Fibroblast of skin of left quadriceps (primary cell): ENCODE measurements at places on chromosomes 7 and 10.

GRCh38 chr10:120971671-120972070, 120.5 kb downstream of the WDR11 start:
- no peak for DNase-seq

DNA sequence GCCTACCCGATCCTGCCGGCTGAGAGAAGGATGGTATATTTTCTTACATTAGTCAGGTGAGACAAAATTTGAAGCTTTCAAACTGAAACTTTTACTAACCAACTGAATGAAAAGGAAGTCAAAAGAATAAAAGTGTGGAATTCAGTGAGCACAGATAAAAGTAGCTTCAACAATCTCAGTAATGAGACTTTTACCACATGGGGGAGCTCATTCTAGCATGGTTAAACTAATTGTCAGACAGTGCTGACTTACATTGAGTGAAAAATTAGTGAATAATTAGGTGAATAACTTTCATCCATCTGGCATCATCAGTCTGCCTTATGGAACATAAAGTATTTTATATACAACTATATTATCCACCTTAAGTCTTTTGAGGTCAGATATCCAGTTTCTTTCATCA, 8.4 kb downstream of the FAM237B start:
- no peak for DNase-seq

GRCh38 chr7:19677180-19677579, 31.7 kb downstream of the POLR1F start:
- peak; percentile 56 for DNase-seq

- DNase-seq = no peak
These were observed 52.3 kb downstream of the DYNC1I1 start for GRCh38 chr7:95824616-95825015.

DNA sequence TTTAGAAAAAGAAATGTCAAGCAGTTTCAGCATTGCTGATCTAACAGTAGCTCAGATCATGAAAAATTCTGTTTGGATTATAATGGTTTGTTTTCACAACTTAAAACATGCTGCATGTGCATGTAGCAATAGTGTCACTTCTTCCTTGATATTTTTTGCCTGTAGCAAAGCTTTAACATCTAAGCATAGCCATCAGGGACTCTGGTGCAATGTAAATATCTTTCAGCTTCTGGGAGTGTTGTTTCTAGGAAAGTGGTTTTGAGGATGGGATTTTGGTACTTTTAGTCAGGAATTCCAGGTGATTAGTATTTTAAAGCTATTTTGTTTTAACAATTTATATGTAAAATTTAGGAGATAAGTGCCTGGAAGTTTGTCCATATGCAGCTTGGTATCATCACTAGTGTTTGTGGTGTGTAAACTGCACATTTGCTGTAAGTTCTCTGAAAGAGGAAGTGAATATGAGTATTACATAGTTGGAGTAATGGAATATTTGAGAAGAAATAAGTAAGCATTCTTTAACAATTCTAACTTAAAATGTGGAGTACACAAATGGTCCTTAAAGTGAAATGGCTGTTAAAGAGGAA, 1.9 kb downstream of the RSBN1L start:
- DNase-seq = no peak

- DNase-seq = no peak
These were observed 5.4 kb upstream of the TNS3 start for GRCh38 chr7:47587351-47587750.

GRCh38 chr7:105623378-105623777, 42.1 kb upstream of the EFCAB10 start:
- DNase-seq = no peak

- no peak for DNase-seq
These were observed 9.8 kb upstream of the FAS start for GRCh38 chr10:88980800-88981199.

DNA sequence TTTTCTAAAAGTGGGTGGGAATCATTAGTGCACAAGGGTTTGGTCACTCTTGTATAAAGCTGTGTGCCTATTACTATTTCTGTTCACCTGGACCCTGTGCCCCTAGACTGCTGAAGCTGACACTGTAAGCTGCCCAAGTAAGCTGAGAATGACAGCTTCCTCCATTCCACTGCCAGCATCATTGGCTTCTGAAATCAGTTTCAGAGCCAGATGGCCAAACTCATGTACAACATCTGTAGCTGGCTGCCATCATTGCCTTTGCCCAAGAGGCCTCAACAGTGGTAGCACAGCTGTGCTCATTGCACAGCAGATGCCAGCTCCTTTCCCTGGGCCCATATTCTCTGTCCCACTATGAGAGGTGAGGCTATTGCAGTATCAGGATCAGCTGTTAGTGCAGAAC, 165.7 kb downstream of the CPEB3 start:
- no peak for DNase-seq

DNA sequence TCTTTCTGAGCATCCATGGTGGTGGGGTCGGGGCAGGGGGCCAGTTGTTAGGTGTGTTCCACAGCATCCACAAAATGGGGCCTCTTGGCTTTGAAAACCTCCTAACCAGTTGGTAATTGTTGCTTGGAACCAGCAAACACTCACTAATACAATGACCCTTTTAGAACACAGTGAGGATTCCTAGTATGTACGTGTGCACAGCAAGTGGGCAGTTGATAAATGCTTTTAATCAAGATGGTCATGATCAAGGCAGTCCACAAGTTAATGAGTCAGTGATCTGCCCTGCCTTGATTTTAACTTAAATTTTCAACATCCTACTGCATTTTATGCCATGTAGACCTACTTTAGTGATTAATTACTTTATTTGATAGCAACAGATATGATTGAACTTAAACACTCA, 103.1 kb downstream of the ETV1 start:
- no peak for DNase-seq

- DNase-seq = no peak
These were observed 228.5 kb downstream of the BBS9 start for GRCh38 chr7:33357846-33358245.

- no peak for DNase-seq
These were observed 33.3 kb downstream of the GET4 start for GRCh38 chr7:909358-910329.

DNA sequence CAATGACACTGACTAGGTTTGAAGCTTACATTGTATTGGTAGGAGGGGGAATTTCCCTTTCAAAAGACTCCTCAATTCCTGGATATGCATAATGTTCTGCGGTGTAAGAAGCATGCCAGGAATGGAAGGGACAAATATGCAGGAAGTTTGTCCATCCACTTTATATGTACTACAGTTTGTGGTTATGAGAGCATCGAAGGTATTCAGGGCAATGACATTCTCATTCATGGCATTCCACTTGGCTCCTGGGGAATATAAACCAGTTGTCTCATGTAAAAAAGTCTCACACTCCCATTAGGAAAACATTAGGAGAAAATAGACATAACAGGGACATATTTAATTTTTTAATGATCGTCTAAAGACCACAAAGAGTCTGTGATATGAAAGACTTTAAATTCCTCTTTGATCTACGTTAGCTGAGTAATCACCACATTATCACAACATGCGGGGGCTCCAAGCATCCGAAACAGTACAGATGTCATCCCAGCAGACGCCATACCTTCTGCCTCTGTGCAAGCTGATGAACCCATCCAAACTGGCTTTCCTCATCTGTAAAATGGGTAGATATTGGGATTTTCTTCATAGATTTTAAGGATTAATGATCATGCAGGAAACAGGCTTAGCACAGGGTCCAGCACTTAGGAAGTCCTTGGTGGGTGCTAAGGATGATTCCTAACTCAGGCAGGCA, 675.3 kb downstream of the INHBA start:
- DNase-seq = peak; percentile 97

DNA sequence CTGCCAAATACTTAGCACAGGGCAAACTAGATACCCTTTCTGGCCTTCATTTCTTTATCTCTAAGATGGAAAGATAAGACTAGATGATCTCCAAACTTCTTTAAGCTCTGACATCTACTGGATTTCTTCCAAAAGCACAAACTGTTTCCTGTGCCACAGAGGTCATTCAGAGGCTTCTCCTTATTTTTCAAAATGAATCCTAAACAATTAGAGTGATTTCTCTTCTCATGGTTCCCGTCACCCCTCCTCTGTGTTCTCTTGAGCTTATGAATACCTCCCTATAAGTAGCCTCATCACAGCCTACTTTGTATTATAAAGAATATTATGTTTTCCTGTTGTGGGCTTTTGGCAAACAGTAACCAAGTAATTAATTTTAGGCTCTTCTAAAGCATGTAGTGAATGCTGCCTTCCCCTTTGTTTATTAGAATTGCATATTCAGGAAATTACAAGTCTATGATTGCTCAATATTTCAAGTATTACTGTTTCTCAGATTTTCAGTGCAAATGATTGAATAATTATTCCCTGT, 179.5 kb downstream of the REEP3 start:
- peak; percentile 55 for DNase-seq

DNA sequence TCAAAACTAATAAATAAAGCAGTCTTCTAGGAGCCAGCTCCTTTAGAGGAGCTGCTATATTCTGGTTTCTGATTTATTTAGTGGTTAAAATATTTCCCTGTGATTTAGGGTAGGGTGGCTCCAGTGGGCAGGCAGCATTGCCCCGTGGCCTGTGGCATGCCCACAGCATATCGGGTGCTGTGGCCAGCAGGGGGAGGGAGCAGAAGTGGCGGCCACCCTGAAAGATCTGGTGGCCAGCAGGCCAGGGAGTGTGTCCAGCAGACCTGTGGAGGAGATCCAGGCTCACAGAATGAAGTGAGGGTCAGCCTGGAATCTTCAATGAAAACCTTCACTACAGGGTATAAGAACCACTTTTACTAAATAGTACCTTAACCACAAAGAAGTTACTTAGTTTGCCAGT, 189.2 kb downstream of the TAX1BP1 start:
- no peak for DNase-seq

DNA sequence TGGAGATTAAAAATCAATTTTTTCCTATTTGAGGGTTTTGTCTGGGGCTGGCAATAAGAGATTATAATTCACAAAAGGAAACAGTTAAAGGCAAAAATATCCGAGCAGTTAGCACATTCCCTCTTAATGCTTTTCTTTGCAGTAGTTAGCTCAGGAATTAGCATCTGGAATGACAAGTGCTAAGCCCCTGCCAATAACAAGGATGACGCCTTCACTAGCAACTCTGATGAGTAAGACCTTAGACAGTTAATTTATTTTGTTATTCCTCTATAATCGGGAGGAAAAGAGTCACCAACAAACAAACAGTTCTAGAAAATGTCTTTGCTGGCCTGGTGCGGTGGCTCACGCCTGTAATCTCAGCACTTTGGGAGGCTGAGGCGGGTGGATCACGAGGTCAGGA, 151.3 kb downstream of the TRIL start:
- DNase-seq = peak; percentile 53

- DNase-seq = no peak
These were observed 8.0 kb downstream of the LRRN3 start for GRCh38 chr7:111098926-111099250.

DNA sequence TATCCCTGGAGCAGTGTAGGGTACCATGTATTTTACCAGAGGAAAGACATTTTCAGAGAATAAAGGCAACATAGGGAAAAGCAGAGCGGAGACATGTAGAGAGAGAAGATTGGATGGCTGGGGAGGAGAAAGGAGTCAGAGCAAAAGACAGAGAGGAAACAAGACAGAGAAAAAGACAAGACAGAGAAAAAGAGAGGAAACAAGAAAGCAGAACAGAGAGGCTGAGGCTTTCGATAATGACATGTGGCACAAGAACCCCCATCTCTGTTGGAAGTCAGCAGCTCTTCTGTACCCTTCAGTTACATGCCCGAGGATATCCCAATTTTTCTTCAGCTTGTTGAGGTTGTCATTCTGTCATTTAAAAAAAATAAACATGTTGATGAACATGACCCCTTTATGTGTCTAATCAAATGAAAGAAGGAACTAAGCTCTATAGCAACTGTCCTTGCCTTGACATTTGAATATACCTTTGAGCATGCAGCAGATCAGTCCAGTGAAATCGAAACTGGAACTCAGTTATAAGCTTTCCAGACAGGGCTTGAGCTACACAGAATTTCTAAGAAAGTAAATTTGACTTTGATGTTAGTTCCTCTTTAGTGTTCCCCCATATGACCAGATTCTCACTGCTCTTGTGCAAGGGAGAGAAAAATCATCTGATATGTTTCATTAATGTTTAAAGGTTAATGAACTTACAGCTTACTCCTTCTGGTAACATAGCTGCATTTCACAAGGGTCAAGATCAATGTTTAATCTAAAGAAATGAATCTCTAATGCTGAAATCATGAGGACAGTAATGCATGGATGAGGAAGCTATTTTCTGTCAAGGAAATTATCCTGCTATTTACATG, 75.1 kb upstream of the SP4 start:
- no peak for DNase-seq

GRCh38 chr7:87363342-87363741, 17.9 kb downstream of the CROT start:
- no peak for DNase-seq

DNA sequence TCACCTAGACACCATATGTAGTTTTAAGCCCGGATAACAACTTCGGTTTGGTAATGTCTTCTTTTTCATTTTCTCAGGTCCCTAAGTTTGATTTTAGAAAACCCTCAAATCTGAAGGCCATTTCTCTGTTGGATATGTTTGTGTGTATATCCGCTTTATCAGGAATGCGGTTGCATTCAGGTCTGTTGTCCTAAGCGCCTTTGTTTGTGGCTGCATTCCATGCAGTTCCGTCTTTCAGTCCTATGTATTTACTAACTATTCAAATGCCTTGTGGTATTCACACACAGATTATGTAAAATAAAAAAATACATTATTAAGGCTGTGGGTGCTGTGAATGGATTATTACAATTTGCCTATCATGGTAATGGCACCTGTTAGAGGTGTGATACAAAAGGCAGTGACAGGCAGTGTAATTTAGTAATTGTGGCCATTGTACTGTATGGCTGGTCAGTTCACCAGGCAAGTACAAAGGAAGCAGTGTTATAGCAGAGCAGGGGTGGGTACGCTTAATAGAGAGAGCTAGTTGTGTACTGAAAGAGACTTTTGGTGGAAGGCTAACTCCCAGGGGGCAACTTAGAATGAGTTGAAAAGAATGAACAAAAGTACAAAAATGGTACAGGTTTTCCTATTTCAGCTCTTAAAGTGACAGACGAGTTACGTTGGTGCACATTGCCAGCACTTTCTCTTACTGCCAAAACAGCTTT, 136.4 kb downstream of the VTI1A start:
- DNase-seq = no peak

DNA sequence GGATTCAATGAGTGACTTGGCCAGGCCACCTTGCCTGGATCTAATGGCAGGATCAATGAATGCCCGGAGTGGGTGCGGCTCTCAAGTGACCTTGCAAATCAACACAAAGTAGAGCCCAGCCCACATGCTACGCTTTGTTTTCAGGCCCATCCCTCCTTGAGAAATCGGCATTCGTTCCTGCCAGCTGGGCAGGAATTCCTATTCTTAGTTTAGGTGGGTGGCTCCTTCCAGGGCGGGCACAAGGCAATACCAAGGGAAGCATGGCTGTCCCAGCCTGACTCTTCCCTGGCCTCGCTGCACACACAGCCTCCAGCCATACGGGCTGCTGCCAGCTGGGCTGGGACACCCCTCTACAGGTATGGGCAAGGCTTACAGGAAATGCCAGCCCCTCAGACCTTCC, 119.3 kb downstream of the SH3PXD2A start:
- no peak for DNase-seq

- no peak for DNase-seq
These were observed 28.6 kb upstream of the NRP1 start for GRCh38 chr10:33363106-33363505.

GRCh38 chr7:101119876-101120275, 7.0 kb upstream of the SERPINE1 start:
- no peak for DNase-seq
